ENCODE measurements at places on chromosomes 12 and 14. TPM values are rescaled to one million over a fixed set of nuclear protein-coding genes. Genes with fewer than 3 reads are reported as not detected.

Gene SERPINA10
- not detected for total RNA-seq

GRCh38 chr12:132437252-132437932 is 52.6 kb upstream of the FBRSL1 start:
- DNase-seq: no peak

DNA sequence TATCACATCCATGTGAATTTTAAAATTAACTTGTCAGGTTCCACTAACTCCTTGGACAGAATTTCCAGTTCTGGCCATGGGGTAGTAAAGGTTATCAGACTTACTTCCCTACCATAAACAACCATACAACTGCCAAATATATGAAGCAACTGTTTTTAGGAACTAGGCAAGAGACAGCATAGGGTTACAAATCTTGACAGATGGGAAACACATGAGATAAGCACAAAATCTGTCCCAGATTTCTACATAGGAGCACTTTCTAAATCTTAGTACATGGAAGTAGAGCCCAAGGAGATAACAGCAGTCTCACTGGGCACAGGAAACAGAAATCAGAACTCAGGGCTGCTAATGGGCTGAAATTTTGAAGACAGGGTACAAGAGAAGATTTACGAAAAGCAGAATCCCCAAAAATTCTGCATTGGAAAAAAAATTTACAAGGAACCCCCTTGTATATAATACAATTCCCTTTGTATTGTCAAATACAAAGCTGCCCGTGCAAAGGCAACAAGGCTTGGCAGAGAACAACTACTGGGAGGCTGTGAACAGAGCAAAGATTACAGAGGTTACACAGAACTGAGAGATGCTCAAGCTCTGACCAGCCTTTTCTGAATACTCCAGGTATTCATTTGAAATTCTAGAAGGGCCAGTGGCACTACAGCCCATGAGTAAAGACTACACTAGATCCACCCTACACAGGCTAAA is 43.2 kb downstream of the GALNT4 start:
- no peak for DNase-seq

DNA sequence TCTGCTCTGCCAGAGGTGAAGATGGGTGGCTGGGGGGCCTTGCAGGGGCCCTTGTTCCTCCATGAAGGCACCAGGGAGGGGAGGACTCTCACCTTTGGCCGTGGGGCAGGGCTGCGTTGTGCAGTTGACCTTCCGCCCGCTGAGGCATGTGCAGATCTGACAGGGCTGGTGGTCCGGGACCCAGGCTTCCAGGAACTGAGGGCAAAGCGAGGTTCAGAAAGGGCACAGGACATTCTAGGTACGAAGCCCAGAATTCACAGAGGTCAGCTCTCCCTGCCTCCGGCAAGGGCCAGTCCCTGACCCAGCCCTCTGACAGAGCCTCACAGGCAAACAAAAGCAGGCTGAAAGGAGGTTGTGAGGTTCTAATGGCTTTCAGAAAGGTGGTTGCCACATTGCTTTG is 40.4 kb upstream of the ANO2 start:
- no peak for DNase-seq

GRCh38 chr14:23121361-23121771 is 2.3 kb upstream of the CEBPE start:
- peak; percentile 68 for DNase-seq

GRCh38 chr14:71418532-71419245 is 511.4 kb downstream of the PCNX1 start:
- DNase-seq: peak; percentile 34

- DNase-seq: no peak
These were observed 151.0 kb upstream of the SEL1L start for GRCh38 chr14:81684696-81685095.

DNA sequence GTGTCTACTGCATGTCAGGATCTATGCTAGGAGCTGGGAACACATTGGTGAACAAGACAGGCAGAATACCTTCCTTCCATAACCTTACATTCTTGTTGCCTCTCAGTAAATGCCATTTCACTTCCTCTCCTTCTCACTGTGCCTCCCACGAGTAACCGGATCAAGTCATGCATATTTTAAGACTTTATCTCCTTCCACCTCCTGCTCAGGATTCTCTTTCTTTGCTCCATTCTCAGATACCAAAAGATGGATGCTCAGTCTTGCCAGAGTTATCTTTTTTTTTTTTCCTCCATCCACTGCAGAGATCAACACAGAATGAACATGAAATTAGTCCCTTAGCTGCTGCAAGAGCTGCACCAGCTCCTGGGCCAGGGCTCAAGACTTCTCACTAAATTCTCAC is 20.0 kb upstream of the APPL2 start:
- DNase-seq: no peak

Gene DEGS2
- total RNA-seq: not detected

Gene AGAP2
- 2.6 TPM for total RNA-seq

DNA sequence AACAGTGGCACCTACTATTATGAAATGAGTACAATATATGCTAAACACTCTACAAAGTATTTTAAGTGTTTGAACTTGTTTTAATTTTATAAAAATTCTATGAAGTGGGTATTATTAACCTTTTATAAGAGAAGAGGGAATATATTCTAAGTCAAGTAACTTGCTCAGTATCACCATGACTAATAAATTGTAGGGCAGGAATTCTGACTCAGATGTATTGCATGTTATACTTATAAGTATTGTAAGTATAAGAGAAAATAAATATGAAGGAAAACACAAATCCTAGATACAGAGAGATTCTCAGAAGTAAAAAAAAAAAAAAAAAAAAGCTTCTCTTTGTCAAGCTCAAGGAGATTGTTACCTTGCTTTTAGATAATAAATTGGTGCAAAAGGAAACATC is 893.2 kb downstream of the SLC16A7 start:
- no peak for DNase-seq

Gene STAB2
- 2.1 TPM for total RNA-seq

- DNase-seq: no peak
These were observed 24.7 kb downstream of the SUSD6 start for GRCh38 chr14:69635981-69636639.

- no peak for DNase-seq
These were observed 98.6 kb downstream of the TNFAIP2 start for GRCh38 chr14:103221781-103222358.

- no peak for DNase-seq
These were observed 527.7 kb downstream of the RPS29 start for GRCh38 chr14:49058511-49058910.

GRCh38 chr12:30152705-30153104 is 369.0 kb upstream of the TMTC1 start:
- no peak for DNase-seq

Gene GALNT9
- 0.57 TPM for total RNA-seq

Gene GLIPR1L2
- total RNA-seq: 1.4 TPM

DNA sequence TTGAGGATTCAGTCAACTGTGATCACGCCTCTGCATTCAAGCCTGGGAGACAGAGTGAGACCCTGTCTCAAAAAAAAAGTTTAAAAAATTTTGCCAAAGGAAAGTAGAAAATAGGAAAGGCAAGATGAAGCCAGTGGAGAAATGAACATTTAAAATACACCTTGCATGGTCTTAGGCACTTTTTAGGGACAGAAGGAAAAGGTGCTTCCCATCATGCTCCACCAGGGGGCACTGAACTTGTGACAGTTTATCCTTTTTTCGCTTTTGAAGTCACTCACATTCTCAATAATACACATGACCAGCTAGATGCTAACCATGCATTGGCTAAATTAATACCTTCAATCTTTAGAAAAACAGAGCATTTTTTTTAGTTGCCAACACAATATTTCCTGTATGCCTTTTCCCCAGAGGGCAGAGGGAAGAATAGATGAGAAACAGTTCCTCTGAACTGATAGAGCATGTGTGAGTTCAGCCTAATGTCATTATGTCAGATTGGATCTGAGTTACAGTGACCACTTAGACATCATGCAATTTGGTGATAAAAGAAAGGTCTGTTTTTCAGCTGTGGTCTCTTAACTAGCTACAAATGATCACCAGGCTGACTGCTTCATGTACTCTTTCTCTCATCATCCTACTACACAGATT is 221.8 kb upstream of the SSTR1 start:
- peak; percentile 46 for DNase-seq

GRCh38 chr12:54736549-54736948 is 88.4 kb upstream of the DCD start:
- no peak for DNase-seq

GRCh38 chr12:50690925-50691324 is 73.0 kb upstream of the ATF1 start:
- peak; percentile 90 for DNase-seq

Gene RFX4
- not detected for total RNA-seq

Gene PIWIL1
- total RNA-seq: 0.39 TPM

DNA sequence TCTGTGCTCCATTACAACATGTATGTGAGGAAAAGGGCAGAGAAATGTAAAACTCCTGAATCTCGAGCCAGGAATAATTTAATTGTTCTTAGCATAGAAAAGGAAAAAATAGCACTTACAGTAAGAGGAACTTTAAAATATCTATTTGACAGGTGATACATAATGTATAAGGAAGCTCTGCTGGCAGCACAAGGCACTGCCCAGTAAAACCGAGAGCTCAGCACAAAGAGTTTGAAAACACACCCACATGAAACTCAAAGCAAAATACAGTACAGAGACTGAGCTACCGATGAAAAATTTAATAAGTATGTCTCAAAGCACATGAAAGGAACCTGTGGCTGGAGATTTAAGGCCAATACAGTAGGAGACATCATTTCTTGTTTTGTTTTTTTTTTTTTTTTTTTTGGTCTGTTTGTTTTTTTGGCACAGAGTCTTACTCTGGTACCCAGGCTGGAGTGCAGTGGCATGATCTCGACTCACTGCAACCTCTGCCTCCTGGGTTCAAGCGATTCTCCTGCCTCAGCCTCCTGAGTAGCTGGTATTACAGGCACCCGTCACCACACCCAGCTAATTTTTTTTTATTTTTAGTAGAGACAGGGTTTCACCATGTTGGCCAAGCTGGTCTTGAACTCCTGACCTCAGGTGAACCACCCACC is 19.2 kb downstream of the CLIP1 start:
- DNase-seq: no peak

Gene ITGB7
- total RNA-seq: 5.1 TPM

- DNase-seq: no peak
These were observed 13.6 kb downstream of the PAH start for GRCh38 chr12:102903337-102904007.

DNA sequence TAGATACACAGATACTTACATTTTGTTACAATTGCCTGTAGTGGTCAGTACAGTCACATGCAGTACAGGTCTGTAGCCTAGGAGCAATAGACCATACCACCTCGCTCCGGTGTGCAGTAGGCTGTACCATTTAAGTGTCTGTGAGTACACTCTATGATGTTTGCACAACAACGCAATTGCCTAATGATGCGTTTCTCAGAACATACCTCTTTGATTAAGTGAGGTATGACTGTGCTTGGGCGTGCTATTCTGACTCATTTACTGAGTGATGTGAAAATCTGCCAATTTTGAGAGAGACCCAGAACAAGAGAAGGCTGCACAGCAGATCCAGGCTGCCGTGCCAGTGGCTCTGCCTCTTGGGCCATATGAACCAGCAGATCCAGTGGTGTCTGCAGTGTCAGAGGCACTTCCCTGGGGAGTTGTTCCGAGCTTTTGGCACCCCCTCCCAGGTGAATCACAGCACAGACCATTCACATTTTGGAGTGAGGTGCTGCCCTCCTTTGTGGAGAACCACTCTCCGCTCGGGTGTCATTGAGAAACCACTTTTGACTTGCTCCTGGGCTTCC is 20.4 kb downstream of the DLK1 start:
- DNase-seq: peak; percentile 35

GRCh38 chr12:123487428-123487827 is 29.5 kb downstream of the SNRNP35 start:
- DNase-seq: no peak

Gene BDKRB2
- 1.2 TPM for total RNA-seq

Gene CLEC1B
- 0.28 TPM for total RNA-seq

Gene INSM2
- not detected for total RNA-seq

Gene TC2N
- total RNA-seq: 3.4 TPM

DNA sequence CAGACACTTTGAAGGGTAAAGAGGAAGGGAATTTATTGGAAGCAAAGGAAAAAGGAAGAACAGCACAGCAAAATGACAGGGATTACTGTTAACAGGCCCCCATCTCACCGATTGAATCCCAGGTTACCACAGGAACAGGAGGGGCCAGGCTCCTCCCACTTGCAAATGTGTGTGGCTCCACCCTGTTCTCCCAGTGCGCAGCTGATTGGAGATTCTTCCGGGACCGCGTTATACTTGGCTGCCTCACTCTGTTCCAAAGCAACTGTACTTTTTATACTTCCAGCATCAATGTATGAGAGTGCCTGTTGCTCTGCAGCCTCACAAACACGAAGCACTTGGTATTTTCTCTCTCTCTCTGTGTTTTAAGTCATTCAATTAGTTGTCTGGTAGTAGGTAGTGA is 273.6 kb upstream of the MDGA2 start:
- DNase-seq: no peak

- DNase-seq: no peak
These were observed 17.6 kb upstream of the AEBP2 start for GRCh38 chr12:19421503-19422282.

Gene LALBA
- total RNA-seq: not detected

- DNase-seq: no peak
These were observed 11.2 kb upstream of the NCKAP1L start for GRCh38 chr12:54486173-54486867.
